ENCODE measurements at places on chromosomes 3 and 15.

GRCh38 chr3:120536642-120537041 lies 59.5 kb upstream of the NDUFB4 start:
- DNase-seq, result no peak

- peak; percentile 86 for DNase-seq
Observed at GRCh38 chr15:70488002-70488605, 275.3 kb downstream of the UACA start.

DNA sequence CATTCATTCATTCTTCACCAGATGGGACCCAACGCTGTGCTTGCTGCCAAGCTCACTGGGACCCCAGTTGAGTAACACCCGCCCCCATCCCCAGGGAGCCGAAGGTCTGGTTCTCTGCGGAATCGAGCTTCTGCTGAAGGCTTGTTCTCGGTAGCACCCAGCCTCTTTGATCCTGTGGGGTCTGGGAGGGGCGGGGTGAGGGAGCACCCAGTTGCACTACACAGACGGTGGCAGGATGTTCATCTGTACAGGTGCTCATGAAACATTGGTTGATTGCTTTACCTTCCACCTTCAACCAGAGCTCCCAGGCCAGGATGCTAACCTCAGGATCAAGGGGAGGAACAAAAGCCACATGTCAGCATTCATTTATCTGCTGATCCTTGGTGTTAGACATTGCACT lies 77.7 kb upstream of the RGMA start:
- no peak for DNase-seq

- no peak for DNase-seq
Observed at GRCh38 chr3:84825817-84826216, 133.0 kb upstream of the CADM2 start.
